T1000 (cell line): ENCODE measurements at places on chromosomes 16 and 17.

DNA sequence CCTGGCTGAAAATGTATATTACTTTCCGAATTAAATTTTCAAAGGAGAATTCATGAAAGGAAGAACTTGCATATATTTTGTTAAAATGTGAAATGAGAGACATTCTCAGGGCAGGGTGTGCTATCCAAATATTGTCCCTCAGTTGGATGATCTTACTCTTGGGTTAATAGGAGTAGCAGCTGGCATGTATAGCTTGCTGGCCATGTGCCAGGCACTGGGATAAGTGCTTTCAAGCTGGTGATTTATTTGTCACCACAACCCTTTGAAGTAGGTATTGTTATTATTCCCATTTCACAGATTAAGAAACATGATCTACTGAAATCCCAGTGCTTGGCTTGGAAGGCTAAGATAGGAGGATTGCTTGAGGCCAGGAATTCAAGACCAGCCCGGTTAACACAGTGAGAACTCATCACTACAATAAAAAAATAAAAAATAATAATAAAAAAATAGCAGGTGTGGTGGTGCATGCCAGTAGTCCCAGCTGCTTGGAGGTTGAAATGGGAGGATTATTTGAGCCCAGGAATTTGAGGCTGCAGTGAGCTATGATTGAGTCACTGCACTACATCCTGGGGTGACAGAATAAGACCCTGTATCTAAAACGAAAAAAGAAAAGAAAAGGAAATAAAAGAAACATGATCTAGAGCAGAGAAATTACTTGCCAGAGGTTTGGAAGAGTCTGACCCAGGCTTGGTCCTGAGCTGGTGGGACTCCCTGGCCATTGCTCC lies 11.6 kb upstream of the MPHOSPH6 start:
- DNase-seq = no peak

GRCh38 chr16:77037696-77038347 lies 153.2 kb upstream of the MON1B start:
- no peak for DNase-seq

- DNase-seq = no peak
These were observed 4.8 kb downstream of the SPATA2L start for GRCh38 chr16:89696670-89697128.

DNA sequence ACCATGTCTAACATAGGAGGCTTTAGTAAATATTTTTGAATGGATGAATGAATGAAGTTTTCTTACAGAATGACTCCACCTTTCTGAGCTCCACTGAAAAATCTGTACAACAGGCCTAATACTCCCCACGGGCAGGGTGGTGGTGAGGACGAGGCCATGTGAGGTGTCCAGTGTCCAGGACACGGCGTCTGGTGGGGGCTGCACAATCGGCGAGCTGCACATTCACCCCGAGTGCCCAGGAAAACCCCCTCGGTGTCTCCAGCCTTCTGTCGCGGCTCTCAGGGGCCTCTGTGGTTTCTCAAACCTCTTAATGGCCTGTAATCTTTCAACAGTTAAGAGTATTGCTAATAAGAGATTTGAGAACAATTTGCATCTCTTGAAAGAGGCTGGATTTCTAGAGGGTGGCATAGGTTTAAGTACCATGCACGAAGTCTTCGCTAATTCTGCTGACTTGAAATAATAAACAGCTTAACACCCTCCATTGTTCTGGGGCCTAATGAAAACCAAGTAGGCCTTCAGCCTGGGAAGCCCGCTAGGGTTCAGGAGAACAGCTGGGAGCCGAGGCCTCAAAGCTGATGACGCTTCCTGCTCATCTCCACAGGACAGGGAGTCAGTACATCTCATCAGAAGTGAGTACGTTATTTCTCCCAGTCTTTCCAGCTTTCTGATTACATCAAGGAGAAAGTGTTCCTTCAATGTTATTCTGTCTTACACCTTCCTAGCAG lies 304.6 kb upstream of the FOXF1 start:
- no peak for DNase-seq

- DNase-seq = no peak
These were observed 1082.1 kb upstream of the RBFOX1 start for GRCh38 chr16:6250511-6250910.

DNA sequence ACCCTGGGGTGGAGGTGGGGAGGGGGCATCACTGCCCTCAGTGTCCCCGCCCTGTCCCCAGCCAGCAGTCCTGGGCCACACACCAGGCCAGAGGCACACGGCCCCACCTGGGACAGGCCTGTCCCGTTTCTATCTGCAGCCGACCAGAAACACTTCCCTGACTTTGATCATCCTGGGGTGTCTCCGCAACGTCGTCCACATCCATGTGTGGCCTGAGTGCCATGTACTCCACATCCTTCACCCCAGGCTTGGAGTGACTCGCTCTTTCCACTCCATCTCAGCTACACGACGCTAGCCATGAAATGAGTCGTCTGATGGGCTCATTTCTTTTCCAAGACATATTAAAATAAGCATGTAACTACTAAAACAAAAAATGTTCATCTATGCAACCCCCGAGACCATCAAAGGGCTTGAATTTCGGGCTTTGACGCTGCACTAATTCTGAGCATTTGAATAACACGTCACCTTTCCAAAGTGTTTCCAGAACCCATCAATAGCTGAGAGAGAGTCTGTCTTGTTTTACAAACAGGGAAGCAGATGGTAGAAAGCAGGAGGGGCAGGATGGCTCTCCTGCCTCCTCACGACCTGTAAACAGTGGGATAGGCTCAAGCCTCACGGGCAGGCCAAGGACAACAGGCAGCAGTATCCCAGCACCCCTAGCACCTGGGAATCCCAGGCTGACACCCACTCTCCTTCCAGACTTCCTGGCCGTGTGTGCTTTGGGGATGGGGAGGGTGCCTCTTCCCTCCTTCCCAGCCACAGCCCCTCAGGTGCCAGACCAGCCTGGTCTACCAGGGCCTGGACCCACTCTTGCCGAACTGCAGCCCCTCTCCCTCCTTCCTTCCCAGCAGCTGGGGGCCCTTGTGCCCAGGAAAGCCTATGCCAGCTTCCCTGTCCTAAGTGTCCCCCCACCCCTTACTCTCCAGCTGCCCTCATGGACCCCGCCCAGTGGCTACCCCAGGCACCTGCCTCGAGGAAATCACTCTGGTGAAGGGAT lies 20.0 kb upstream of the RASD1 start:
- DNase-seq = peak; percentile 64

GRCh38 chr16:47705266-47705665 lies 244.1 kb downstream of the PHKB start:
- DNase-seq = no peak

DNA sequence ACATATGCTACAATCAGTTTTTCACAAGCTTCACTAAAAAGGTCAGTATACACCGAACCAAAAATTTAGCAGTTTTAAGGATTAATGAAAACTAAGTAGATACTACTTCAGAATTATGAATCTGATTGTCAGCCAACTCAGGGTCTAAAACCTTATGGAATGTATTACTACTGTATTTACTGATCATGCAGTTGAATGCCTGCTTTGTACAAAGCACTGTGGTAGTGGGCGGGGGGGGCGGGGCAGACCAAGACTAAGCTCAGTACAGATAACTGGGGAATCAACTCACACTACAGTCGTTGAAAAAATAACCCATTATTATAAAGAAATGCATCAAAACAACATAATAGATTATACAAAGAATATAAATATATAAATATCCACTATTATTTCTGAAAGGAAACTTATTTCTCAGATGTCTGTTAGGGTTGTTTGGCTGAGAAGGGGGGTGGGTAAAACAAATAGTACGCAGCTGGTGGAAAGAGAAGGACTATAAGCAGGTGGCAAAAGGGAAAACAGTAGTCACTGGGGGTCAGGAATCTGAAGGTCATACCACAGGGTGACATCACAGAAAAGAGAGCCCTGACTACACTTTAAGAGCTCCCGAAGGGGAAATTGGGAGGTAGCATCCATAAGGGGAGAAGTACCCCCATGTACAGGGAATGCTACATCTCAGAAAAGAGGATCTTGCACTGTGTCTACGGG lies 109.4 kb upstream of the AXIN2 start:
- DNase-seq = no peak

DNA sequence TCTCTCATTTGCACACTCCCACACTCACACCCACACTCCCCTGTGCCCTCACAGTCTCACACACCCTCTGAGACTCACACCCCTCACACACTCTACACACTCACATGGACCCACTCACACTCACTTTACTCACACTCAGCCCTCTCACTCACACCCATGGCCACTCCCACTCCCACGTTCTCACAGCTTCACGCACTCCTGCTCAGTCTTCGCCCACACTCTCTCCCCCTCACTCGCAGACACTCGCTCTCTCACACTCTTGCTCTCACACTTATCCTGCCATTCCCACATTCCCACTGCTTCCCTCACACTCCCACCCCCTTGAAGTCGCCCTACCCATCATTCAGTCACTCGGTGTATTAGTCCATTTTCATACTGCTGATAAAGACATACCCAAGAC lies 47.9 kb downstream of the CCDC182 start:
- no peak for DNase-seq

DNA sequence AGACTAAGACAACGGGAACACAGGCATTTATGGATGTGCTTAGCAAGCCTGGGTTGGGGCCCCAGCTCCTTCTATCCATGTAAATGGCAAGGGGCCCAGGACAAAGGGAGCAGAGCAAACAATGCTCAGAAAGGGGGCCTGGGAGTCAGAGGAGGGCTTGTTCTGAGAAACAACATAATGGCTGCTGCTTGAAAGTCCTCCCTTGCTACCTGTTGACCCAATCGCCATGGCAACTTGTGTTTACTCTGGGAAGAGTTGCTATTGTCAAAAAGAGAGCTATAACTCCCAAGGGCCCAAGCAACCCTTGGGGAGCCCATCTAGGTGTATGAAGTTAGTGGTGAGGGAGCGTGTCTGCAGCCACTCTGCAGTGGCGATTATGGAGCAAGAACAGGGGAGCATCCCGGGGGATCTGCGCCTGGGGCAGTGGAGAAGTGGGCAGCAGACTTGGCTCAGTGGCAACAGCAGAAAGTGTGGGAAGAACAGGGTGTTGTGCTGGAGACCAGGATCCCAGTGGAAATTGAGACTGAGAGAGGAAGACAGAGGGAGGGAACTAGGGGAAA lies 118.7 kb upstream of the NLRP1 start:
- no peak for DNase-seq

GRCh38 chr17:77930780-77931768 lies 27.4 kb upstream of the TNRC6C start:
- no peak for DNase-seq

DNA sequence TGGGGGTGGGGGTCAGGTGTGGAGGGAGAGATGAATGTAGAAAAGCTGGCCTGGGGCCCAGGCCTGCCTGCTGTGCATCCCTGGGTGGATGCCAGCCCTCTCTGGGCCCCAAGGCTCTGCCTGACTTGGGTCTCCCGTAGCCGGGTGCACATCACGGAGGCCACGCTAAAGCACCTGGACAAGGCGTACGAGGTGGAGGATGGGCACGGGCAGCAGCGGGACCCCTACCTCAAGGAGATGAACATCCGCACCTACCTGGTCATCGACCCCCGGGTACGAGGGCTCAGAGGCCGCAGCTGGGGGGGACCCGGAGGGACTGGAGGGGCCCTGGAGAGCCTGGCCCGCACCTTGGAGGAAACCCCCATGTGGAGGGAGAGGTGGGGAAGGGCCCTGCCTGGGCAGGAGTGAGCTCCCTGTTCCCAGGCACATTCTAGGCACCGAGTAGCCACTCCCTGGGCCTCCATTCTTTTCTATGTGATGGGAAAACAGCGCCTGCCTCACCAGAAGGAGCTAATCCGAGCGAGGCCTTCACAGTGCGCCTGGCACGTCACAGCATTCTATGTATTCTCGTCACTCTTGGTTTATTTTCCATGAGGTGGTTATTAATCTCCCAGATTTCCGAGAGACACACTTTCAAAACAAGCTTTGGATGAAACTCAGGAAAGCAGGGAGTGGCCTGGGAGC lies 34.7 kb downstream of the ADCY7 start:
- no peak for DNase-seq

DNA sequence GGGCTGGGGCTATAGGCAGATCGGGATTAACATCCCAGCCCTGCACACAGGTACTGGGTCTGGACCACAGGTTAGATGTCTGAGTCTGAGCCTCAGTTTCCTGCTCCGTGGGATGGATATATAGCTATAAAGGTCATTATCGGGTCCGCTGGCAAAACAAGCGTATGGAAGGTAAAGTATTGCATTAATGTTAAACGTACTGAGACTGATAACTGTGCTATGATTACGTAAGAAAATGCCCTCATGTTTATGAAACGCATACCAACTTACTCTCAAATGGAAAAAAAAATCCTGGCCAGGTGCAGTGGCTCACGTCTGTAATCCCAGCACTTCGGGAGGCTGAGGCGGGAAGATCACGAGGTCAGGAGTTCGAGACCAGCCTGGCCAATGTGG lies 135.2 kb downstream of the CCDC182 start:
- DNase-seq = no peak

DNA sequence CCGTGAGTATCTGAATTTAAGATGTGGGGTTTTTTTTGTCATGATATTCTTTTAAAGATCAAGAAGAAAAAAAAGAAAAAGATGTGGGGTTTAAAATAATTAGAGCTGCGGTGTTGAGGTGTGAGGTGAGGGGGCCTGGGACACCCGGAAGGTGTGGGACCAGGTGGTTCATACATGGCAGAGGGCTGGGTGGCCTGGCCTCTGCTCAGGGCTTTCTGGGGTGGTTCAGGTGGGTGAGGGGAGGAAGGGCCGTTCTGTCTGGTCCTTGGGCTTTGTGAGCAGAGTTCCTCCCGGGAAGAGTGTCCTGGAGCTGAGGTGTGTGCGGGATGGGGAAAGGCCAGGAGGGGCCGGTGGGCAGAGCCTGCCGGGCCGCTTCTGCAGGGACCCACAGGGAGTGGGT lies 5.0 kb downstream of the PRSS27 start:
- no peak for DNase-seq

DNA sequence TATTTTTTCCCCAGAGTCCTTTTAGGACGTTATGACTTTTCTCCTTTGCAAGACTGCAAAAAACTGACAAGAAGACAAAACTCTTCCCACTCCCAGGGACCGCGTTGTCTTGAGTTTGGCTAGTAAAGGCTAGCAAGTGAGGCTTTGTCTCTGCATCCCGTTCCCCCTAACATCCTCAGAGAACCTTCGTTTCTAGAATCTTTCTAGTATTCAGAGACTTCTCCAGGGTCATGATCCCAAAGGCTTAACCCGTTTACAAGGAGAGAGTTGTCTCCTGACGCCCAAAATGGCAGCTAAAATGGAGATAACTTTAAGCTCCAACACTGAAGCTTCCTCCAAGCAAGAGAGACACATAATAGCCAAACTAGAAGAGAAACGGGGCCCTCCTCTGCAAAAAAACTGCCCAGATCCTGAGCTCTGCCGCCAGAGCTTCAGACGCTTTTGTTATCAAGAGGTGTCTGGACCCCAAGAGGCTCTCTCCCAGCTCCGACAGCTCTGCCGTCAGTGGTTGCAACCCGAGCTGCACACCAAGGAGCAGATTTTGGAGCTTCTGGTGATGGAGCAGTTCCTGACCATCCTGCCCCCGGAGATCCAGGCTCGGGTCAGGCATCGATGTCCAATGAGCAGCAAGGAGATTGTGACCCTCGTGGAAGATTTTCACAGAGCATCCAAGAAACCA lies 843 bp downstream of the ZNF174 start:
- no peak for DNase-seq
